Astrocyte of the cerebellum (primary cell): ENCODE measurements at places on chromosomes 2 and 18.

- no peak for DNase-seq
Observed at GRCh38 chr2:136332436-136333095, 214.6 kb upstream of the CXCR4 start.

DNA sequence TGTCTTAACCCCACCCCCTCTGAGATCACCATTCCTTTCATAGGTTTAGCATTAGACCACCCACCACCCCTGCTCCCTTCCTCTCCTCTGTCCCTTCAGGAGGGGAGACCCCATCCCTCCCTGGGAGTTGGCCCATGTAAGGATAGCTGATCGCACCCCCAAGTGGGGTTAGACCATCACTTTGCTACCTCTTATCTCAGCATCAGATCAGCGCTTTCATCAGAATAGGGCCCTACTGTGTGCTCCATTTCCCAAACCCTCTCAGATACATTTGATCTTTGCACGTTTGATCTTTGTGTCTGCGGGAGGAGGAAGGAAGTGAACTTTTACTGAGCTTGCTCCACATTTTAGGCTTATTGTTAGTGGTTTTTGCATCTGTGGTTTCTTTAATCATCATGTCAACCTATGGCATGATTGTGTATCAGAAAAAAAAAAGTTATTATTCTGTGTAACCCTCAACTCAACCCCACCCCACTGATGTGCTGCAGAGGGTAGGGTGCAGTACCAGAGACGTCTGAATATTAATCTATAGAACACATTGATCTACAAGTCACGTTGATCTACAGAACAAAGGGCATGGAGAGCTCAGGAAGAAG is 81.2 kb downstream of the PDCL3 start:
- no peak for DNase-seq

GRCh38 chr2:4020649-4021048 is 317.3 kb downstream of the DCDC2C start:
- no peak for DNase-seq

- no peak for DNase-seq
Observed at GRCh38 chr2:1781291-1782080, 37.2 kb upstream of the PXDN start.

DNA sequence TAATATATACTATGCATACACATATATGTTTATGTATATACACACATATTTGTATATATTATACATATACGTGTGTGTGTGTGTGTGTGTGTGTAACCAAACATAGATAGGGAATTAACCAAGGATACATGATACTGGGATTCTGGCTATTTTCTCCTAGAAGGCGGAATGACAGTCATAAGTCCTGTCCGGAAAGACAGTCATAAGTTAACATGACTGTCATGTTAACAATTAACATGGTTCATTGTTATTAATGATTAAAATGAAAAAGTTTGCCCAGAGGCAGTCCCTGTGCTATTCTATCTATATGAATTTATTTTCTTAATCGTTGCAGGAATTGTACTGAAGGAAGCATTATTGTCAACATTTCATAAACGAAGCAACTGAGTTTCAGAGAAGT is 450.7 kb upstream of the NXPH2 start:
- no peak for DNase-seq

DNA sequence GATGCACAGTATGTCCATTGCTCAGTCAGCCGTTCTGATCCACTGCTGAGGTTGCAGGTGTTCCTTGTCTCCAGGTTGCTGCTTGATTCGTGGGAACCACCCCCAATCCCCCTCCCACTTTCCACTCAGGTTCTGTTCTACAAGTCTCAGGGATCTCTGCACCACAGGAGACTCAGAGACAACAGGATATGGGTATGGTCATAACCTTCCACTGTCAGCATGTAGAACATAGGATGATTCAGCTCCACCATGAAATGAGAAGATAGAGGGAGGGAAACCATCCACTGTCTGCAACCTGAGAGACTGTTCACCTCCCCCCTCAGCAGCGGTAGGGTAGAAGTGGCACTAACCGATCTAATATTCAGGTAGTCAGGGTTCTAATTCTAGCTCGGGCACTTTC is 19.0 kb upstream of the KLF7 start:
- DNase-seq = no peak

GRCh38 chr18:7754725-7755181 is 187.6 kb downstream of the PTPRM start:
- no peak for DNase-seq

DNA sequence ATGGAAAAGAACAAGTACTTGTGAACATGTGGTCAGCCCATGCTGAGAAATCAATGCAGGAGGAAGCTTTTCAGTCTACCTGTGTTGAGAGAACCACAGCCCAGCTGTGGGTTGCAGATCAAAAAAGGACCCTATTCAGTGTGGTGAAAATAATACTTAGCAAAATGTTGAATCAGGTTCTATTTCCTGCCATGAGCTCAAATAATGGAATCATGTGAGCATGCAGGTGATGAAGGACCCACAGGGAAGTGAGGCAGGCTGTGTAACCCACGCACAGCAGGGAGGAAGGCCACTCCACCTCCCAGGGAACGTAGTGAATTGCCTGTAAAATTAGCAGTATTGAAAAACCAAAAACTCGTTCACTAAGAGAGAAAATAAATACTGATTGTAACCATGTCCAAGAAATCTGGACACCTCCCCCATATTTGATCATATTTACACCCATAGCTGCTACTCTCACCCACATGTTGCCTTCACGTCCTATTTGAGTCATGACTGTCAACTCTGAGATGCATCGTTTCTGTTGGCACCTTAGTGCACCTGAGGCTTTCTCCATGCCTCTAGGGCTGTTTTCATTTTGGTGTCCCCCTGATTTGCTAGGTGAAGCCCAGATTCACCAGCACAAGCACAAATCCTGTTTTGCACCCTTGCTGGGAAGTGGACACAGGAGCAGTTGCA is 20.5 kb upstream of the BCL2L11 start:
- no peak for DNase-seq

- DNase-seq = no peak
Observed at GRCh38 chr2:20430461-20431300, 16.2 kb upstream of the RHOB start.
